ENCODE measurements at places on chromosomes 7 and 10.

DNA sequence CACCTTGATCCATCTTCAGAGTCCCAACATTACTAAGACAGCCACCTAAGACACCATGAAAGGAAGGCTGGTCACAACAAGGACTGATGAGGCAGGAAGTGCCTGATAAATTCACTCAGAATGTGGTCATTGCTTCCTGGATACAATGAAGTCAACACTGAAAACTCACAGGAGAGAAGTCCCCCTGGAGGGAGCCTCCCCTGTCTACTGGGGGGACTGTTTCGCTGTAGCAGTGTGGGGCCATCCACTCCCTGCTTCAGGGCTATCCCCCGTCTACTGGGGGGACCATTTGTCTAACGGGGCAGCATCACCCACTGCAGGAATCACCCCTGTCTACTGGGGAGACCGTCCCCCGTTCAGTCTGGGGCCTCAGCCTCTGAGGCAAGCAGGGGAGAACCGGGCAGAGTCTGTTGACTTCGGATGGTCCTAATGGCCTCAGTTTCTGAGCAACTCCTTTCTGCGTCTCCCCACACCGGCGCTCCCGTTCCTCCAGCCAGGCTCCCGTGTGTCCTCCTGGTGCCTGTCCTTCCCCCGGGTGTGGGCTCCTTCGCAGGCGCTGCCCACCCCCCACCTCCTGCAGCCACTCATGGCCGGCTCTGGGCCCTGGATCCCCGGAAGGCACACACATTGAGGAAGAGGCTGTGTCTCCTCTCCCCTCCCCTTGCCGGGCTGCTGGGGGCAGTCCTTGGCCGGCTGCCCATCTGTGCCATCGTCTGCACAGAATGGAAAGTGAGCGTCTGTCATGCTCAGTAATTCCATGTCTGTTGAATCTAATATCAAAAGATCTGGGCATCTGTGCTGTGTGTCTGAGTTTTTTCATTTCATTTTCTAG is 59.9 kb upstream of the DNAJB6 start:
- peak; percentile 64 for DNase-seq

DNA sequence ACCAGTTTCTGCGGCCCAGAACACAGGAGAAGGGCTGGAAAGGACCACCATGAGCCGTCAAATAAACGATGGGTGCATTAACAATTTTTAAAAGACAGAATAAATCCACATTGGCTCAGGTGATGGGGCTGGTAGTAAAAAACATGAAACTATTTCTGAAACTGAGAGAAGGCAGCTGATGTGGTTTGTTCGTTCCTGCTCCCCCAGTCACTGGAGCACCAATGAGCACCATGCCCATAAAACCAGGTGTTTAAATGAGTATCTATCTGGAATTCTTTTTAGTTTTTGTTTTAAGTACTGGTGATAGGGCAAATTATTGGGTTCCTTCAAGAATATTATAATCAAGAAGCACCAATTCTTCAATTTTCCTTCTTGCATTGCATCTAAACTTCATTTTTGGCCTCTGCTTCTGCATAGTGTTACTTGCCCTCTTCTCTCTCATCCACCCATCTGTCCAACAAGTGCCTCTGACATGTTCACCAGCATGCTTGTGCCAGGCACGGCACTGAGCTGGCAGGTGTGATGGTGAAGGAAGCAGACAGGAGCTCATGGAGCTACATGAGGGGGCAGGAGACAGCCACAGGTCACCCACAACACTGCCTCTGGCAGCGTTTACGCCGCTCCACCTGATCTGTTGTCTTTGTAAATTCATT is 65.5 kb downstream of the LARP4B start:
- no peak for DNase-seq

- DNase-seq, result no peak
Observed at GRCh38 chr10:11106621-11107374, 89.1 kb downstream of the CELF2 start.

GRCh38 chr7:36128448-36129047 is 24.5 kb upstream of the EEPD1 start:
- peak; percentile 39 for DNase-seq

GRCh38 chr7:136173874-136174273 is 196.7 kb upstream of the MTPN start:
- no peak for DNase-seq

GRCh38 chr10:48500771-48501170 is 104.1 kb downstream of the ARHGAP22 start:
- peak; percentile 82 for DNase-seq

DNA sequence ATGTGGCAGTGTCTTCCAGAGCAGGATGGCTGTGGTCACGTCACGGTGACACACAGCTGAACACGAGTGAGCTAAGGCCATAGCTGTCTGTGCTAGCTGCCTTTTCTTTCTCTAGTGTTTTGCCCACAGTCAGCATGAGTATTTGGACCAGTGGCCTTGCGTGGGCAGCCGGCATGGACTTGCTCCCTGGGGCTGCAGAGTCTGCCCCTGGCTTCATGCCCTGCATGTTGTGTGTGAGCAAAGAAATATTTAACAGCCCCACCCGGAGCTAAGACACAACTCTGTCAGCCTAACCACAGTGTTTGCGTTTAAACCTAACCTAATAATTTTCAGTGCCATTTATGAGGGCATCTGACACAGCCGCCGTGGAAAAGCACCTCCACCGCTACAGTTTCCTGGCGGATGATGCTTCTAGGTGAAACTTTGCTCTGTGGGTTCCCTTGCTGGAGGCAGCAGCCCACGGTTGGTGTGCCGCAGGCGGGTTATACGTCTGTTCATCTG is 14.6 kb downstream of the CHST12 start:
- no peak for DNase-seq

- DNase-seq, result peak; percentile 80
Observed at GRCh38 chr7:142927085-142927745, 6.3 kb downstream of the TRPV5 start.

GRCh38 chr10:131670341-131670740 is 230.5 kb upstream of the PPP2R2D start:
- no peak for DNase-seq

DNA sequence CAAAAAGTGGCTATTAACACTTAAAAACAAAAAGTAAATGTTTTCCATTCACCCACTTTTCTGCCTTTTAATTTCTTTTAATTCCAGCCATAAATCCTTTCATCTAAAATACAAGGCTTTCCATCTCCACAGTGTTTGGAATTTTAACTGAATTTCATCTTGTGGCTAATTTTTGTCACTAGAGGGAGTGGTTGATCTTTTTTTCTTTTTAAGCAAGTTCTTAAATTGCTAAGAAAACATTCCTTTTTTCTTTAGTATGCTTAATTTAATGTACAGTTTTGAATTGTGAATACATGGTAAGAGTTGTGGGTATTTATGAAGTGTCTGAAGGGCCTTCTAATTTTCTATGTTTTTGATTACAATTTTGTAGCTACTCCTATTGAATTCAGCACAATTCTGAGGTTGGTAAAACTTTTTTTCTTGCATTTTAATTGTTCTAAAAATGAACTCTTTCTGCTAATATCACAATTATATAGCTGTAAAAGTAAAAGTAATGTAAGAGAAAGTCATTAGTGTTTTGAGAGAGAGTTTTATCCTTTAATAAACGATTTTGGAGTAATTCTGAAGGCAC is 54.9 kb upstream of the ANK3 start:
- DNase-seq, result peak; percentile 39

DNA sequence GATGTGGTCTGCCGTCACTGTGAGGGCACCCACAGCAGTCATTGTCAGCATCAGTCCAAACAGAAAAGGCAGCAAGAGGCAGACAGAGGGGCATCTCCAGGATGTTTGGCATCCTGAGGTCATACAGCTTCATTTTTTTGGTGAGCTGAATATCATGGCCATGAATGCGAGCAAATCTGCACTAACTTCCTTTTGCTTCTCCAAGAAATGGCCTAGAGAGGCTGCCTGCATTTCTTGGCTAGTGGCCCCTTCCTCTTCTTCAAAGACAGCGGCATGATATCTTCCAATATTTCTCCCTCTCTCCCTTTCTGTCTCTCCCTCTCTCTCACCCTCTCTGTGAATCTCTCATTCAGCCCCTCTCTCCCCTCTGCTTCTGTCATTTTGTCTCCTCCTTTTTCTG is 24.8 kb downstream of the FKBP6 start:
- DNase-seq, result no peak

DNA sequence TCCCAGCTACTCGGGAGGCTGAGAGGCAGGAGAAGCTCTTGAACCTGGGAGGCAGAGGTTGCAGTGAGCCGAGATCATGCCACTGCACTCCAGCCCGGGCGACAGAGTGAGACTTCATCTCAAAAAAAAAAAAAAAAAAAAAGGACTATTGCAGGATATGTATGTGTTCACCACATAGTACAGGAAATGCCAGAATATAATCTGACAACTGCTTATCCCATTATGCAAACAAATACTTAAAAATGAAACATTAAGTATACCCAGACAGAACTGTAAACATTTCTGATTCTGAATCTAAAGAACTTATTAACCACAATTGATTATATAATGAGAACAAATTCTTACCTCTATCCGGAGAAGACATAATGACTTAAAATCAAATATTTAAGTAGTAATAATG is 18.7 kb downstream of the DKK1 start:
- DNase-seq, result no peak

DNA sequence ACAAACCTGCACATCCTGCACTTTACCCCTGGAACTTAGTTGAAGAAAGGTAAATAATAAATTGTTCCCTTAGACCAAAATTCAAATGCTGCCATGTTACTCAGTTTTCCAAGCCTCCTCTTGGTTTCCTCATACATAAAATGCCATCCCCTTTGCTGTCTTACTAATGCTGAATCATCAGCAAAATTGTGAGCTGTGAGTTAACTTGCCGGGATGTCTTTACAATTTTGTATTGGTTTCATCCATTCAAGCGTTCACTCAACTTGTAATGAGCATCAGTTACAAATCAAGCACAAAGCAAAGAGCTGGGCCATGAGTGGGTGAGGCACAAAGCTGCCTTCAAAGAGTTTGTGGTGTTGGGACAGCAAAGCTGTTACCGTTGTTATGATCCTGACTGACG is 395.8 kb upstream of the ZMIZ1 start:
- DNase-seq, result no peak

- no peak for DNase-seq
Observed at GRCh38 chr7:157405914-157406810, 69.4 kb downstream of the DNAJB6 start.

DNA sequence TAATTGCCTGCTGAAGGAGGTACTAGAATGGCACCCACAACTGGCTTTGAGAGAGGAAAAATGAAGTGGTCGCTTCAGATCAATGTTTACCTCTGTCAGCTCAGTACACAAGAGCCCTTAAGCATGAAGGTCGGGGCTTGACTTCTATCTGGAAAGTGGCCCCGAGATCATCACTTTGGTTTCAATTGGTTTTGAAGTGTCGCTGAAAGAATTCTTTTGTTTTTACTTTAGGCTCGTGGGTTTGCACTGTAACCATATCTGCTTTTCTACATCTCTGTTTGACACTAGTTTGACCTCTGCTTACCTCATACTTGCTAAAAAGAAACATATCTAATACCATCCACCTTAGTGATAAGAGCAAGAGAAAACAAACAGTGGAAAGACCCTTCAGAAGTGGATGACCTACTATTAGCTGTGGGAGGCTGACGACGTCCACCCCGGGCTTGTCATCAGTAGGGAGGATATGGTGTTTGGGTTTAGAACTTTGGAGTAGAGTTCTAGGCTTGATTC is 361.8 kb downstream of the GATA3 start:
- DNase-seq, result no peak

DNA sequence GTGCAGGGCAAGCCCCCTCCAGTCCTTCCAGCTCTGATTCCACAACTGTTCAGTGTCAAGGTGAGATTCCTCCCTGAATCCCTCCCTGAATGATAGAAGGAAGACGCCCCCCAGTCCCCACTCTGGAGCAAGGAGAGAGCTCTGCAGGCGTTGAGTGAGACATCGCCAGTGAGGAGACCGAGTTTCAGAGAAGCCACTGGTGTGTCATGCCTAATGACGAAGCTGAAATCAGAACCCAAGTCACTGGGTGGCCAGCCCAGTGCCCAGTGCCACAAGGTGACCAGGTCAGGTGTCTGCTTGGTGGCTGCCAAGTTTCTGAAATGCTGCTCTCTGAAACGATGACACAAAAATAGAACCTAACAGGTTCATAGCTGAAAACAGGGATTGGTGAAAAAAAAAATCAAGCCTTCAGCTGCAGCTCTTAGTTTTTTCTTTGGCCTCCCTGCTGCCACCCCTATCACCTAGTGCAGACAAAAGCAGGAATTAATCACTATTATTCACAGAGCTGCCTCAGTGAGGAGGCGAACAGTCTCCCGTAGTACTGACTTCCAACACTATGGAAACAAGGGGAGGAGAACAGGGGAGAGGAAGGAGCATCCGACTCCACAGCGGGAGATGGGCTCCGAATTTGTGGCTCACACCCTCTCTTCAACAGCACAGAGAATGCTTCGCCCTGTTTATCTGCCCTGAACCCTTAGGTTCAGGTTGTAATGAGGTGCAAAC is 153.5 kb downstream of the ARHGAP12 start:
- DNase-seq, result no peak

DNA sequence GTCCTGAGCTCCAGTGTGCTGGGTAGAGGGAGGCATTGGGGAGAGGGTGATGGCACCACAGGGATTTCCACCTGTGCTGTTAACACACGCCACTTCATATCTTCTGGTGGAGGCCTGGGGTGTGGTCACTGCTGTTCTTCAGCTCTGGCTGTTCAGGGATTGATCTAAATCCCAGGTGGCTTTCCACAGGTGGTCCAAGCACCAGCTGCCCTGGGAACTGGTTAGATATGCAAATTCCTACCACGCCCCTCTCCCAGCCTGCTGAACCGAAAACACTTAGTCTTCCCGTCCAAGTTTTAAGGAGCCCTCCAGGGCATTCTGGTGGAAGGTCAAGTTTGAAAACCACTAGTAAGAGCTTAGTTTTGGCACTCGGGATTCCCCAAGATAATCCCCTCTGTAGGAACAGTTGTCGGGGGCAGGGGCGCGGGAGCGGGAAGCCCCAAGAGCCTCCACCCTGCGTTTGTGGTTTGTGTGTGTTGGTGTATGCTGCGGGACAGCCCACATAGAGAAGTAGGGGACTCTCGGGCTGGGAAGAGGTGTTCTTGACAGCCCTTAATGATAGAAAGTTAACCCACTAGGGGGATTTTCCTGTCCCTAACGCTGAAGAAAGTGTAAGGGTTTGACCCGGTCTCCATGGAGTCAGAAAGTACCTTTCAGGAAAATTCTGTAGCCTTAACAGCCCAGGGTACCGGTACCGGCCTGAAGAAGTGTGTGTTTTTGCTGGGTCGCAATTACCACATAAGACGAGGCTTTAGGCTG is 5.1 kb downstream of the DEPP1 start:
- peak; percentile 66 for DNase-seq

DNA sequence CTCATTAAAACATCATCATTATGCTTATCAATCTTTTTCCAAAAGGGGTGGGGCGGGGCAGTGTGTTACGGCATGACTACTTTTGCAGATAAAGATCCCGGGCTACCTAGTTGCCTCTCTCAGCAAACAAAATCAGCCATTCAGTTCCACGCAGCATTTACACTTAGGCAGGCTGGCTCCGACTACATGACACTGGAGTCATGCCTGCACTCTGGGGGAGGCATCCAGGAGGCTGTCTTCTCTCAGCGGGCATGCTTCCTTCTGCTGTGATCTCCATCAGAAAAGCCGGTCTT is 193.9 kb upstream of the TCF7L2 start:
- DNase-seq, result no peak

DNA sequence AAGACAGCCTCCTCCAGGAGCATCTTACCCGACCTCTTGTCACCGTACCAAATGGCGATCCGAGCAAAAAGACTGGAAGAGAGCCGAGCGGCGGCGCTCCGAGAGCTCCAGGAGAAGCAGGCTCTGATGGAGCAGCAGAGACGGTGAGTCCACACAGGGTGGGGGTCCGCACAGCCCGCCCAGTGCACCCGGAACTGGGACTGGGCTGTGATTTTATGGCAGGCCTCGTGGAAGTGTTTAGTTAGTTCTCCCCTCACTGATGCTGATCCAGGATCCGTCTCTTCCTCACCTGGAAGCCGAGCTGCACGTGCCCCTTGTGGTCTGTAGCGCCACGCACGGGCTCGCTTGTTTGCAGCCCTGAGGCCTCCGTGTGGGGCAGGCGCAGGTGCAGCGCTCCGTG is 19.6 kb downstream of the LRRC27 start:
- no peak for DNase-seq
